ENCODE measurements at places on chromosomes 7 and 10.

DNA sequence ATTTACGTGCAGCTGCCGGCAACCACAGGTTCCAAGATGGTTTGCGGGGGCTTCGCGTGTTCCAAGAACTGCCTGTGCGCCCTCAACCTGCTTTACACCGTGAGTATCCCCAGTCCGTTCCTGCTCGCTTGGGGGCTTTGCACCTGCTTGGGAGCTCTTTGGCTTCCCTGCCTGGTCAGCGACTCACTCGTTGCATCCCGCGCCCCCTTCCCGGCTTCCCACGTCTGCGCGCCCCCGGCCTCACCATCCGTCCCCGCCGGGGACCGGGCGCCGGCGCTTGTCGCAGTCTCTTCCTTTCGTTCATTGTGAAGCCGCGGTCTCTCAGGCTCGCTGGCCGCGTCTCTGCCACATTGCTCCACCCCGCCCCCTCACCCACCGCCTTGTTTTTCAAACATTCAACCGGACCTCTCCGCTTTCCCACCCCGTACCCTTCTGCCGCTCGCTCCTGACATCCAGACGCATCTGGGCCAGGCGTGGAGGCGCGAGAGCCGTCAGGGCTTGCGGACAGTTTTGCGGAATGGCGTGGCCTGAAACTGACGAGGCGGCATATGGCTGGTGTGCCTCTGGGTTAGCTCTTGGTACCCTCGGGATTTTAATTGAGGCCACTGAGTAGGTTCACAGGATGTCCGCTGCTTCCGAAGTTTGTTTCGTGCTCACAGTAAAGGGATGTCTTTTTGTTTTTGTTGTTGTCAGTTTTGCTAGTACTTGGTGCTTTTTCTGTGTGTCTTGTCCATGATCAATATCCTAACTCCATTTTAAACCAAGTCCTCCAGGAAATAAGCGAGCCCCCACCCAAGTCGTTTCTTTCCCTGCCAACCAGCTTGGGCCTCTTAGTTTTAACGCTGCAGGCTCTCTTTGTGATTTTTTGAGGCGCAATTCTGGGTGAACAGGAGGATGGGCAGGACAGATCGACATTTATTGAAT lies 639 bp downstream of the TSPAN13 start:
- H3K27me3 ChIP-seq: no peaks in the 10 kb centered on the region
- peak overlapping the region; percentile 76 for H3K4me3 ChIP-seq
- H3K36me3 ChIP-seq: no peaks in the 10 kb centered on the region
- peak overlapping the region; percentile 80 for H3K27ac ChIP-seq

GRCh38 chr10:105585753-105586152 lies 944.7 kb downstream of the SORCS3 start:
- peaks cover 4% of the 10 kb centered on the region for H3K4me1 ChIP-seq
- H3K27ac ChIP-seq: no peak overlapping the region
- no peaks in the 10 kb centered on the region for H3K27me3 ChIP-seq
- H3K36me3 ChIP-seq: no peaks in the 10 kb centered on the region

DNA sequence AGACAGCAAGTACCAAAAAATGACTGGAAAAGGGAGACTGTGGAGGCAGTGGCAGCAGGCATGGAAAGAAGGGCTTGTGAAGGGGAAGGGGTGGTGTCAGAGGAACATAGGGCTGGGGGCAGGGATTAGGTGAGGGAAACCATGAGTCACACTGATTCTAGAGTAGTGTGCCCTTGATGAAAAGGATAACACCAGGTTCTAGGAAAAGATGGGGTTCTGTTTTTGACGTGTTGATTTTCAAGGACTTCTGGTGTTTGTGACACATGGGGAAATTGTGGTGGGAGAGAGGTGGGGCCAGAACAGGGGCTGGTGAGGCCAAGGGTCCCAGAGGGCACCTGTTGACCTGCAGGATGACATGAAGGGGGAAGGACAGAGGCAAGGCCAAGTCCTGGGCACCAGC lies 57.1 kb downstream of the FIGNL1 start:
- H3K27ac ChIP-seq: no peak overlapping the region
- no peaks in the 10 kb centered on the region for H3K4me1 ChIP-seq
- no peak overlapping the region for H3K4me3 ChIP-seq
- H3K36me3 ChIP-seq: no peaks in the 10 kb centered on the region
- no peak for DNase-seq

GRCh38 chr7:40889099-40889498 lies 754.3 kb downstream of the SUGCT start:
- no peak overlapping the region for H3K27ac ChIP-seq
- no peaks in the 10 kb centered on the region for H3K4me1 ChIP-seq
- no peaks in the 10 kb centered on the region for H3K27me3 ChIP-seq
- H3K4me3 ChIP-seq: no peak overlapping the region
